ENCODE measurements at places on chromosomes 5 and 9.

GRCh38 chr5:76615759-76616158 is 7.4 kb downstream of the F2RL2 start:
- no peak for DNase-seq

DNA sequence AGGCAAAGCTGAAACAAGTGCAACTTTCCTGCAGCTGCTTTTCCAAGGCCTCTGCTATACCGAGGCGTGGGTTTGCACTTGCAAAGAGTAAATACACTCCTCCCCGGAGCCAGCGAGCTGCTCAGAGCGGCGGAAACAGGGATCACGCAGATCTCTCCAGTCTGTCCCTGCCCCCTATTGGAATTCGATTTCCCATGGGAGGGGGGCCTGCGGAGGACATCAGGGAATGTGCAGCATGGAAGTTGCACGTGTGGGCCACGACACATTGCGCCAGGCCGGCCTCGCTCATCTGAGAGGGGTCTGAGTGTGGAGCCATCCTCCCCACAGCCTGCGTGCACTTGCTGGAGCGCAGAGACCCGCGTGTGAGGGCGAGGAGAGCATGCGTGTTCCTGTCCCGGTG is 104.3 kb upstream of the PHYKPL start:
- no peak for DNase-seq

- no peak for DNase-seq
Observed at GRCh38 chr5:148963664-148964063, 99.2 kb downstream of the SH3TC2 start.

DNA sequence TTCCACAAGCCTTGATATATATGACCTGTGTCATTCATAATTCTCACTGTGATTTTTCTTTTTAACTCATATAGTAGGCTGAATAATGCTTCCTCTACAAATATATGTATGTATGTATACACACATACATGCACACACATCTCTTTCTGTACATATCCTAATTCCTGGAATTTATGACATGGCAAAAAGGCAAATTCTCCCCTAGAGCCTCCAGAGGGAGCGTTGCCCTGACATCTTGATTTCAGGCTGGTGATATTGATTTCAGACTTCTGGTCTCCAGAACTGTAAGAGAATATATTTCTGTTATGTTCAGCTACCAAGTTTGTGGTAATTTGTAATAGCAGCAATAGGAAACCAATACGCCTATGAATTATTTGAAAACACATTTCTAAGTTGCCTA is 166.6 kb upstream of the GAS1 start:
- no peak for DNase-seq

- no peak for DNase-seq
Observed at GRCh38 chr5:159041444-159042198, 58.1 kb downstream of the EBF1 start.

DNA sequence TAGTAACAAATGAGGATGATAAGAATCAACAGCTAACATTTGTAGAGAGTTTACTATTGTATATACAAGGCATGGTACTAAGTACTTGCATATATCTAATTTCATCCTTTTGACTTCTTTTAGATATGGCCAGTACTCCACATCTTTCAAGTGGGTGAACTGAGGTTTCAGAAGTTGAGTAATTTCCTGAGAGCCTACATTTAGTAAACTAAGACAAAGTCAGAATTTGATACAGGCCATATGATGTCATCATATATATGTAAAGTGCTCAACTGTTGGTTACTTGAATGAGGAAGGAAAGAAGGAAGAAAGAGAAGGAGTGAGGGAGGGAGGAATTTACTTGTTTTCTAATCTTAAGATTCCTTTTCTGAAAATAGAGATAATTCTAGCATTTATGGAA is 52.8 kb downstream of the GRIA1 start:
- DNase-seq = no peak

DNA sequence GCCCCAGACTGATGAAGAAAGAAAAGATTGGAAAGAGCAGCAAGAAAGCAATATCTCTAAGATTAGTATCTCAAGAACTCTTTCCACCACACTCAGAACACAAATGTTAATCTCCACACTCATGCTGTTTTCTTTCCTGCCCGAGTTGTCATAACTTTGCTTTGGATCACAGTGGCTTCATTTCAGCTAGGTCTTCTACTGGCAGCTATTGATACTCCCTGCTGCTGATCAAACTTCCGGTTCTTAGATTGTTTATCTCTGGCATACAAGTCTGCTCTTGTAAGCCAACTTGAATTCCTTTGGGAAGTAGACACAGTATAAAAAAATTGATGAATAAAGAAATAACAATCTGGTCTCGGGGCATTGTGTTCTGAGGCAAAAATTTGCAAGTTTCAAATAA is 77.7 kb upstream of the SPEF2 start:
- DNase-seq = no peak

- DNase-seq = peak; percentile 60
Observed at GRCh38 chr5:110625376-110625999, 101.0 kb downstream of the TMEM232 start.

DNA sequence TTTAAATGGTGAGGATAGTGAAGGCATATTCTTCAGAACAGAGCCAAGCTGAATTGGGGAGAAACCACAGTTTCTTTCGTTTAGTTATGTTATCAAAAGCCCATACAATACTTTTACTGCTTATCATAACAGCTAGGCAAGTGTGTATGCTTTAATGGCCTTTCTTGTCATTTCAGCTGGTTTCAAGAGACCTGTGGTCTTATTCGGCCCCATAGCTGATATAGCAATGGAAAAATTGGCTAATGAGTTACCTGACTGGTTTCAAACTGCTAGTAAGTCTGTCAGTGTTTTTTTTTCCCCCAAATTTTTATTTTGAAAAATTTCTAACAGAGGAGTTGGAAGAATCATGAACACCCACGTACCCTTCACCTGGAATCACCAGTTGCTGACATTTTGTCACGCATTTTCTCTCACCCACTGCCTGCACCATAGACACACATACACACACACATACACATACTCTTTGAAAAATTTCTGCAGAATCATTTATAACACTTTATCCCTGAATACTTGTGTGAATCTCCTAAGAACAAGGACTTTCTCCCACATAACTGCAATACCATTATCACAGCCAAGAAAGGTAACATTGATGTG is 63.7 kb downstream of the TJP2 start:
- DNase-seq = no peak

GRCh38 chr9:107161338-107161737 is 121.7 kb upstream of the RAD23B start:
- peak; percentile 93 for DNase-seq

DNA sequence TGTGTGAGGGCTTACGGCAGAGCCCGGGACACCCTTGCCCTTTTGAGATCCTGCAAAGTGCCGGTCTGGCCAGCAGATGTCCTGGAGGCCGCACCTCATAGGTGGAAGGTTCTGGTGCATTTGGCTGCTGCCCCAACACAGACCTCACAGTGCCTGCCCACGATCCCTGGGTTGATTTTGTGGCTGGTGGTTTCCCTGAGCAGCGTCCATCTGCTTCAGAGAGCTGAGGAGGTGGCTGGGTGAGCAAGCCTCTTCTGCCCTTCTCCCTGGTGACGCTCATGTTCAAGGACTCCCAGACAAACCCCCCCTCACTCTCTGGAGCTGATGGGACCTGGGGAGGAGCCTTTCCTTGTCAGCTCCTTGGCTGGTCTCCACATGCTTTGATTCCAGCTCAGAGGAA is 18.9 kb downstream of the BNIP1 start:
- no peak for DNase-seq

DNA sequence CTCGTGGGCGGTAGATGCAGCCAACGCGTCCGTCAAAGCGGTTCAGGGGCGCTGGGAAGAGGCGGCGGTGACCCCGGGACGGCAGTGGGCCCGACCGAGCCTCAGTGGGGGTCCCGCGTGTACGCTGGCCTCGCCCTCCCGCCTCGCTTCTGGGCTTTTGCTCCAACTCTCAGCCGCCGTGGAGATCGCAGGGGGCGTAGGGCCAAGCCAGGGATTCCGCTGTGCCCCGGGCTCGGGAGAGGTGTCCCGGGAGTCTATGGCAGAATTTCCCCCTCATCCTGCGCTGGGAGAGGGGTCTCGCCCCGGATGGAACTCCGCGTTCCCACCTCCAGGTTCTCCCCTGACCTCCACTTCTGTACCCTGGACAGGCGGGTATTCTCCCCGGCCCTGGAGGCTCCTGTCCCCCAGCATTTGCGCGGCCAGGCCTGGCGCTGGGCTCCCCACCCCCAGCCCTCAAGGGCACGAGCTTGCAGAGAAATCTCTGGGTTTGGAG is 131.9 kb downstream of the MRPL36 start:
- DNase-seq = no peak

- peak; percentile 97 for DNase-seq
Observed at GRCh38 chr5:81301271-81302015, at the start of gene ZCCHC9. TSS of gene ZCCHC9 (plus strand) at chr5:81301587. CDS start at chr5:81304758, 3,171 bp downstream.

GRCh38 chr5:55324815-55325418 is 17.1 kb downstream of the MTREX start:
- peak; percentile 22 for DNase-seq

DNA sequence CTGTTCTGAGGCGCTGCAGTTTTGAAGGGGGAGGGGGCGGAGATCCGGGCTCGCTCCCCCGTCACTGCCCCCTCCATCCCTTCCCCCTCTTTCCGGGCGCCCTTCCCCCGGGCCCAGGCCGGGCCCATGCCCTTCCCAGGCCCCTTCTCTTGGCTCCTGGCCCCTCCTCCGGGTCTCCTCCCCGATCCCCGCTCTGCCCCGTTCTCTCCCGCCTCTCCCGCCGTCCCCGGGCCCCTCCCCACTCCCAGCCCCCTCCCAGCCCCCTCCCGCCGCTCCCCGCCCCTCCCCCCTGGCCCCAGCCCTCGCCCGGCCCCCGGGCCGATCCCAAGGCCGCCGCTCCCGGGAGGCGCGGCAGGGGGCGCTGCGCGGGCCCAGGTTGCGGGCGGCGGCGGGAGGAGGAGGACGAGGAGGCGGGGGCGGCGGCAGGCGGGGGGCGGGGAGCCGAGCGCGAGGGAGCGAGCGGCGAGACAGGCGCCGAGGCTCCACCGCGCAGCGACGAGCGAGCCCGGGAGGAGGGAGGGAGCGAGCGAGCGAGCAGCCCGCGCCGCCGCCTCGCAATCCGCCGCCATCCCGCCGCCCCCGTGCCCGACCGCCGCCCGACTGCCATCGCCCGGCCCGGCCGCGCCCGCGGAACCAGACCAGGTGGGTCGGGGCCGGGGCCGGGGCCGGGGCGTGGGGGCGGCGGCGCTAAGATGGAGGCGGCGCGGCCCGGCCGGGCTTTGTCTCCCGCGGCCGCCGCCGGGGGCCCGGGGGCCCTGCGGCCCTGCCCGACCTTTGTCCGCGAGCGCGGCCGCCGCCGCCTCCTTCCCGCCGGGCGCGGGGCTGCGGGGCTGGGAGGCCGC is at the start of gene PRRC2B:
Gene PRRC2B (plus strand): TSS at position 465 of the 842 bp plus-strand sequence. CDS start 36,059 bp downstream, outside the sequence.
- DNase-seq = peak; percentile 98

DNA sequence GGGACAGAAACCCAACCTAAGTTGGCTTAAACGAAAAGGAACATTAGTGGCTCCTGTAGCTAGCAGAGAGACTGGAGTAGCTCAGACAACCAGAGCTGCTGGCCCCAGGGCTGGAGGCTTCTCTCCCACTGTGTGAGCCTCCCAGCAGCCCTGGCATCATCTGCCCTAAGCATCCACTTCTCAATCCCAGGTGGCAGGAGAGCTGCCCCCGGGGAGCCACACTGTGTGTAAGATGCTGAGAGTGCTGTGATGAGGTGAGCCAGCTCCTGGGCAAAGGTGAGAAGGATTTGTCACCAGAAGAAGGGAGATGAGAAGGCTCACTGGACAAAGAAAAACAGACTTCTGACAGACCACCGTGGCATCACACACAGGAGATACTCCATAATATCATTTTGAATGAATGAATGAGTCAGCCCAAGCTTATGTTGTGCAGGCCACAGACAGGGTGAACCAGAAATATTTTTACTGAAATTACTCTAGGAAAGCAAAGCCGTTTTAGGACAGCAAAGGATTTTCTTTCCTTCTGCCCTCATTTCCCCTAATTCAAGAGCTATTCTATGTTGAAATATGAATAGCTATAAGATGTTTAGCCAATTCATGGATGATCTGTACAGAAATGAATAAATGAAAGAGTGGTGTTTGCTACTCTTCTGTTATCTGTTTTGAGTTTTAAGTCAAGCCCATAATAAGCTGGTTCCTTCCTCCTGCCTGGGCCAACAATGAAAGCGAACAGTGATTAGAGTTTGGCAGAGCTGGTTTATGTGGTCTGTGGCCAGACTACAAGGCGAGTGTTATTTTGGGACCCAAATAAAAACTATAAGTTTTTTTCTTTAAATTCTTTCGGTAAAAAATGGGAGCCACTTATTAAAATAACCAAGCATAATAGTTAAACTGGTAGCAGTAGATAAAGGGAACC is 57.4 kb upstream of the ECM2 start:
- DNase-seq = no peak

- DNase-seq = no peak
Observed at GRCh38 chr5:172820046-172820767, 13.8 kb upstream of the ERGIC1 start.

- DNase-seq = peak; percentile 32
Observed at GRCh38 chr5:119071561-119071995, 691 bp downstream of the DMXL1 start.

- peak; percentile 34 for DNase-seq
Observed at GRCh38 chr9:24464319-24464951, 81.3 kb downstream of the IZUMO3 start.

GRCh38 chr5:151431666-151432065 is 15.7 kb upstream of the SLC36A1 start:
- peak; percentile 7 for DNase-seq

- DNase-seq = no peak
Observed at GRCh38 chr9:4614627-4615026, 47.5 kb upstream of the PLPP6 start.

DNA sequence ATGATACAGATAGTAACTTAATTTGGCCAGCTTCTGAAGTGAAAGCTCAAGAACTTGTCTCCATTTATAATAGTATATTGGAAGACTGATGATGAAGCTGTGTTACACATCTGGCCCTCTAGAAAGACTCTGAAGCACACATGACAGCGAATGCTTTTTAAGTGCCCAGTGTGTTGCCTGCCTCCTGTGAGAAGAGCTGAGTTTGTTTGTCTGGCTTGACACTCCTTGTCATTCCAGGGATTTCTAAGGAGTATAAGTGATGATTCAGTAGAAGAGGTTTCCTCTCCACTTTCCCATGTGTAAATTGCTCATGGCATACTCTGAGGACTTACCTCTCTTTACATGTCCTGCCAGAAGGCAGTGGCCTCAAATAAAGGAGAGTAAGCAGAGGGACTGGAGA is 30.4 kb upstream of the LRRTM2 start:
- no peak for DNase-seq

- DNase-seq = peak; percentile 77
Observed at GRCh38 chr5:77761606-77762005, 14.5 kb downstream of the TBCA start.

DNA sequence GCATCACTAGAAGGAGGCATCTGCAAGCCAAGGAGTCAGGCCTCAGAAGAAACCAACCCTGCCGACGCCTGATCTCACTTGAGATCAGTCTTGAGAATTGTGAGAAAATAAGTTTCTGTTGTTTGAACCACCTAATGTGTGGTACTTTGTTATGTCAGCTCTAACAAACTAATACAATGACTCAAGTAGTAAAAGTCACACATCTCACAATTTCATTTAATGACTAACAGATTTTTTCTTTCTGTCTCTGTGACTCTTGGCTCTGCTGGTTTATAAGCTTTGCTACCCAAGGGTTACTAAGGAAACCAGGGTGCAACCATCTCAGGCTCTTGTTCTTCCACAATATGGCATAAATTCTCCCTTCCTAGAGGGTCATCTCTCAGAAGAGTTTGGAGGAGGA is 315.8 kb upstream of the GRAMD2B start:
- no peak for DNase-seq

Measured in NCI-H82 (cell line).